Ovary (tissue), 10 donors: ENCODE measurements at places on chromosomes 3 and 15. TPM values are rescaled to one million over a fixed set of nuclear protein-coding genes. Genes with fewer than 3 reads are reported as not detected.

The KLHL6 gene
- 0.21 TPM for polyA plus RNA-seq

The PLSCR2 gene
- polyA plus RNA-seq: not detected

The PDE12 gene
- 7.3 TPM for polyA plus RNA-seq

The ASB14 gene
- polyA plus RNA-seq: not detected

The GPR15 gene
- polyA plus RNA-seq: not detected

The TUBGCP4 gene
- polyA plus RNA-seq: 15.7 TPM

The TMEM108 gene
- 4.2 TPM for polyA plus RNA-seq

The VGLL3 gene
- polyA plus RNA-seq: 7.7 TPM

The ZNF660 gene
- polyA plus RNA-seq: 4.5 TPM

The GCNT3 gene
- polyA plus RNA-seq: 0.50 TPM

The STAB1 gene
- 50.7 TPM for polyA plus RNA-seq

The GOLGA8O gene
- 0.58 TPM for polyA plus RNA-seq

The SMC4 gene
- 8.9 TPM for polyA plus RNA-seq

The DUOXA2 gene
- polyA plus RNA-seq: not detected

The DLEC1 gene
- 1.5 TPM for polyA plus RNA-seq

The ST3GAL6 gene
- 2.0 TPM for polyA plus RNA-seq

The TF gene
- 4.7 TPM for polyA plus RNA-seq

The CCDC13 gene
- polyA plus RNA-seq: 1.6 TPM

The FANCD2OS gene
- not detected for polyA plus RNA-seq

The CHST14 gene
- polyA plus RNA-seq: 25.8 TPM

The SLC30A4 gene
- 2.5 TPM for polyA plus RNA-seq
